MCF 10A (cell line): ENCODE measurements at places on chromosomes 1 and 21. TPM values are rescaled to one million over a fixed set of nuclear protein-coding genes. Genes with fewer than 3 reads are reported as not detected.

DNA sequence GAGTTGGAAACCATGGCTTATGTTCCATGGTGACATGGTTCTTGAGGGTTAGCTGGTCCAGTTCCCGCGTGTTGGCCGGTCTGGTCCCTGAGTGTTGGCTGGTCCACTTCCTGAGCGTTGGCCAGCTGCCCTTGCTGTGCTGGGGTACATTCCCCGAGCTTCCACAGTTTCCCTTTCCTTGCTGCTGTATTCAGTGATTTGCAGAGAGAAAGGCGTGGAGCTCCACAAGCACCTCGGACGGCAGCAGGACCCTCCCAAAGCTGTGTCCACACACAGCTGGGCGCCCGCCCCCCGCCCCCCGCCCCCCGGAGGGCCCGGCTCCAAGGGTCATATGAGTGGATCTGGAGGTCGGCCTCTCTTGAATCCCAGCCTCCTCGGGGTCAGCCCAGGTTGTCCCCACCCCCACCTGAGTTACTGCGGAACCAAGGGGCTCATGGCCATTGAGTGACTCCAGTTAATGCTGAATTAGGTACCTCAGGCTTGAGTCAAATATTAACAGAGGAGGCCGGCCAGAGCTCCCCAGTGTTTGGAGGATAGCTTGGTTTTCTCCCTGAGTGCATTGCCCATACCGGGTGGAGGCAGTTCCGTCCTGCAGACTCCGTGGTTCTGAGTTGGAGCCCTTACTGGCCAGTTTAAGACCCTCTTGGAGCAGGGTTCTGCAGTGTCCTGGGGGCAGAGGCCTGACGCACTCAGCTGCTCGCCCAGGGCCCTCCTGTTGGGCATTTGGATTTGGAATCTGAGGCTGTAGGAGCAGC is 18.4 kb downstream of the COL18A1 start:
- DNase-seq: no peak

- no peak for DNase-seq
Observed at GRCh38 chr1:10604966-10605365, 130.2 kb downstream of the PEX14 start.

- no peak for DNase-seq
Observed at GRCh38 chr1:212496682-212497081, 64.0 kb downstream of the NENF start.

SPRR2E gene
- total RNA-seq: not detected in 2 replicates

TEKT2 gene
- not detected in 2 replicates for total RNA-seq
